ENCODE measurements at places on chromosomes 1 and 21. TPM values are rescaled to one million over a fixed set of nuclear protein-coding genes. Genes with fewer than 3 reads are reported as not detected.

The PYGO2 gene
- total RNA-seq, result 15.3 TPM

- no peak for DNase-seq
These were observed 150.4 kb downstream of the CYYR1 start for GRCh38 chr21:26422706-26423105.

- no peak for DNase-seq
These were observed 313.2 kb downstream of the OLFM3 start for GRCh38 chr1:101683561-101683960.

The GPR161 gene
- 2.5 TPM for total RNA-seq

DNA sequence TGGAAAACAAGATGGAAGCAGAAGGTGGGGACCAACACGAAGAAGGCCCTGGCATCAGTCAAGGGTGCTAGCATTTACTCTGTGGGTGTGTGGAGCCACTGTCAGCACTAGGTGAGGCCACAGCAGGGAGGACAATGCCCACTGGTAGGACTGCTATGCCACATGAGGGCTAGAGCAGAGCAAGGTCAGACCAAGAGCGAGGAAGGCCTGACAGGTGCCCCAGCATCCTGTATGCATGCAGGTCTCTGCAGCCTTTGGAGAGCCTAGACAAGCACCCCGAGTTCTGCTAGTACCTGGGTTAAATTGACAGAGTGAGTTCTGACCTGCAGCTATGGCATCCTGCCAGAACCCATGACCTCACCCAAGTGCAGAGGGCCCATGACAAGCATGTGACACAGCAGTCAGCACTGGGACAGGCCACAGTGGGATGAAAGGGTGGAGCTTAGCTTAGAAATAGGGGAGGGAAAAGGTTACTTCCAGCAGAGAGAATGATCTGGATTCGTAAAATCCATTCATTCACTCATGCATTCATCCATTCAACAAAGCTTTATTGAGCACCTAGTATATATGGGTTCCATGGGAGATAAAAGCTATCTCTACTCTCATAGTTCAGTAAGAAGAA lies 9.0 kb upstream of the CSF1 start:
- DNase-seq, result no peak
